ENCODE measurements at places on chromosomes 2 and 18.

DNA sequence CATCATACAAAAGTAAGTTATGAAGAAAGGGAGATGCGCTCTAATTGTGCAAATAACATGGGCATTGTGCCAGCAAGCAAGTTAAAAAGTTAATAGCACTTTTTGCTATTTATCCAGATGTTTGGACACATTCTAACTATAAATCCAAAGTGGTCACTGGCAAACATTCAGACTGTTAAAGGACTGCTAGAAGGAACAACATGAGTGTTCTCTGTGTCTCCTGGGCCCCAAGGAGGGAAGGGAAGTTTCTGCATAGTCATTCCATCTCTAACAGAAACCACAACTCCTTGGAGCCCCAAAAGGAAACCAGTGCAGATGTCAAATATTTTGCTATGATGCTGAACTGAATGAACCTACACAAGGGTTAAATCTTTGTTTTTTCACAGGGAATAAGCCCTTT, 213.3 kb upstream of the HNRNPA3 start:
- peak; percentile 98 for DNase-seq

DNA sequence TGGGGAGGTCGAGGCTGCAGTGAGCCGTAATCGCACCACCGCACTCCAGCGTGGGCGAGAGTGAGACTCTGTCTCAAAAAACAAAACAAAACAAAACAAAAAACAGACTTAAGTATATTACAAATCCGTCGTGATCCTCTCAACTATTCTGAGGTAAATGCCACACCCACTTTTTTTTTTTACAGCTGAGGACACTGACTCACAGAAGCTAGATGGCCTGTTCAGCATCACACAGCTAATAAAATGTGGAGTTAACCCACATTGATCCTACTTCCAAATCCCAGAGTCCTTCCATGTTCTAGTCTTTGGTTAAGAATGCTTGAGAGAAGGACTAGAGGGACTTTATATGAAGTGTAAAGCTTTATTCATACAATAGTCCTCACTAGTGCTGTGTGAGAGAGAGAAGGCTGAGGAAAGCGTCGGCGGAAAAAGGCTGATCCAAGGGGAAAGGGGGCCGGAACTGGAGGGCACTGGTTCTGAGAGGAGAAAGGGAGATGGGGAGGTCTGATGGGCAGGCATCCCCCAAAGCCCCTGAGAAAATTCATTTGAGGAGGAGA, 627 bp downstream of the RNF25 start:
- DNase-seq, result peak; percentile 49

DNA sequence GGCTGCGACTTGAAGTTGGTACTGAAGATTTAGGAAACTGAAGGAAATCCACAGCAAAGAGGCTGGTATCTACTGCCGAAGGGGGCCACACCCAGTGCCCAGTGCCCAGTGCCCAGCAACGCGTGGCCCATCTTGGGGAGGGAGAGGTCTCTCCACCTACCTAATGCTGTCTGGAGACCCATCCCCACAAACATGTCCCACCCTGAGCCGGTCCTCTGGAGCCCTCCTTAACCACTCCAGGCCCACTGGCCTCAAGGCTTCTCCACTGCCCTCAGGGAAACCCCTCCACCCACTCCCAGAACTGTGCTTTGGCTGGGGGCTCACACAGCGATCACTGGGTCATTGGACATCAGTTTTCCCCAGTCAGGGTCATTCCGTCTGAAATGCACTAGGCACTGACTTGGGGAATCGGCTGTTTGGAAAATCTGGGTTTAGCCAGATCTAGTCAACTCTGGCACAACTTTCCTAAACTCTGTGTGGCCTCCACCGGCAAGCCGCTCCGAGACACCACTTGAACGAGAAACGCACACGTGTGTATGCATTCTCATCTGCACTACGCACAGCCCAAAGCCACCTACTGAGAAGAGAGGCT, 20.1 kb downstream of the GPR55 start:
- no peak for DNase-seq

GRCh38 chr2:238585836-238586821, 159.4 kb downstream of the ASB1 start:
- no peak for DNase-seq

DNA sequence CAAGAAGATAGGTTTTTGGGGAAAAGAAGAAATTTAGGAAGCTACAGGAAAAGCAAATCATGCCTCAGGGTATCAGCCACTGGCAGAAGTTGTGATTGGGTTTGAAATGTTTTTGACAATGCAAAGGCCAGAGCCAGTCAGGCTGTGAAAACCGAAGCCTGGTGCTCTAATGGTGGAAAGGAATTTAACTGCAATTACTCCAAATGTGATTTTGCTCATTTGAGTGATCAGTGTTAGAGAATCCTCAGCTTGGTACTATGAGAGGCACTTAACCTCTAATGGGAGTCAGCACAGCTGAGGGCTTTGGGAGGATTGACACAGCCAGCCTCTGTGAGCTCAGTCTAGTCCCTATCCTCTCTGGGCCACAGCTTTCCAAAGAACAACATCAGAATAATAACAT, 176.5 kb downstream of the LRRTM1 start:
- DNase-seq, result no peak
